Stomach (tissue), 19 donors: ENCODE measurements at places on chromosomes 16 and 17.

- no peak for DNase-seq
Measured at GRCh38 chr17:35523296-35523695, 14.2 kb downstream of the SLFN12L start.

GRCh38 chr17:57512258-57512657, 232.8 kb downstream of the CCDC182 start:
- no peak for DNase-seq

- no peak for DNase-seq
Measured at GRCh38 chr17:53942436-53942835, 119.7 kb downstream of the KIF2B start.

GRCh38 chr16:67886387-67886786, 1.7 kb downstream of the NRN1L start:
- no peak for DNase-seq

- DNase-seq, result peak; percentile 94
Measured at GRCh38 chr17:40062329-40063186, at the start of gene THRA. TSS of gene THRA (plus strand) at chr17:40062965. CDS start at chr17:40074489, 11,524 bp downstream.

DNA sequence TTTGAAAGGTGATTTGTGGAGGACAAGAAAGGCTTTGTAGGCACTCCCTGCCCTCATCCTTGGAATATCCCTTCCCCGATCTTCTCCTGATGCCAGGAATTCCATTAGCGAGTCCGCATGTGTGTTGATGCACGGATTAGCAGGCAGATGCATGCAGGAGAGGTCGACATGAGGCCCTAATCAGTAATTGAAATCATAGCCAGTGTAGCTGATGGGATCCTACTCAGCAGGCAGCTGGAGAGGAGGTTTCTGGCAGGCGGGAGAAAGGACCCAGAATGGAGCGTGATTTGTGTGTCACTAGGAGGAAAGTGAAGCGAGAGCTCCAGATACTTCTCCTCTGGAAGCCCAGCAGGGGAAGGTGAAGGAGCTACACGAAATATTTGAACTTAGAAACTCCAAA, 196.3 kb upstream of the CDH11 start:
- DNase-seq, result peak; percentile 30

GRCh38 chr16:61555718-61556441, 480.4 kb downstream of the CDH8 start:
- DNase-seq, result no peak

DNA sequence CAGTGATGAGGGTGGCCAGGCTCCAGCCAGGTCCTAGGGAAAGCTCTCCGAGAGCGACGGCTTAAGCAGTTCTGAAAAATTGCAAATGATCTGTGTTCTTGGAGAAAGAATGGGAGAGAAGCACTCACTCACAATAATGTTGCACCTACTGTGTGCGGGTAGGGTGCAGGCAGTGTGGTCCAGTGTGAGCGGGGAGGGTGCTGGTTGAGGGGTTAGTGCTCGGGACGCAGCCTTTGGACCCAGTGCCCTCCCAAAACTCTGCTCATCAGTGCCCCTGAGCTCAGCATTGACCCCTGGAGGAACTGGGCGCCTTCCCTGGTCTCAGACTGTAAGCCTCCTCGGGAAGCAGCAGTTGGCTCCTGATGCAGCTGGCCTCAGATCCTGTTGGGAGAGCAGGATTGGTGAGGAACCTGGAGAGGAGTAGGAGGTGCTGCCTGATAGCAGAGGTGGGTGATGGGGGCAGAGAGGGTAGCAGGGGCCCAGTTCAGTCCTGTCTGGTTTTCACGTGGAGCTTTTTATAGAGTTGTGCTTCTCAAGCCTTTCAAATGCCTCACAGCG, 23.6 kb upstream of the ZNF750 start:
- DNase-seq, result no peak

GRCh38 chr17:78202666-78203065, 11.4 kb upstream of the BIRC5 start:
- DNase-seq, result no peak

DNA sequence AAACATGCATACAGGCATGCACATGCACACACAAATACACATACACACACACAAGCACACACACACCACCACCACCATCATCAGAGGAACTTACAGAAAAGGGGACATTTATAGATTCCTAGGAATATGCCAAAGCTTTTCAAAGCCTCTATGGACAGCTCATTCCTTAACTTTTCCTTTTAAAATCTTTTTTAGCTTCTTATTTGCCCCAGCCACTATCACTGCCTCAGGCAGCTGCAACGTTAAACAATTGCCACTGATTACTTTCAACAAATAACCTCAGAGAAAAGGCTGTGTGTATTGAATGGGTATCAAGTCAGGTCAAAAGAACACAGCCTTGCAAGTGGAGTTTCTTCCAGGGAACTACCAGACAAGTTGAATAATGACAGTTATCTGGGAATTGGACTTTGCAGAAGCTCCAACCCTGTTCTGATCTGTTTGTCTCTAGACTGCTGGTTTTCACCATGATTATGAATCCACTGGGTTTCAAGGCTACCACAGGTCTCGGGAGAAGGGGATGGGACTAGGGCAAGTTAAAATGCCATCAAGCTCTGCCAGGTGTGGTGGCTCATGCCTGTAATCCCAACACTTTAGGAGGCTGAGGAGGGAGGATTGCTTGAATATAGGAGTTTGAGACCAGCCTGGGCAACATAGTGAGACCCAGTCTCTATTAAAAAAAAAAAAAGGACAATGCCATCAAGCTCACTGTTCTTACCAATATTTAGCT, 21.9 kb upstream of the BEAN1 start:
- no peak for DNase-seq
